Adipocyte (in vitro differentiated cells): ENCODE measurements at places on chromosomes 12 and 14.

- no peak for DNase-seq
These were observed 130.7 kb downstream of the CRACR2A start for GRCh38 chr12:3622021-3622821.

- DNase-seq: no peak
These were observed 51.5 kb downstream of the DIP2B start for GRCh38 chr12:50556273-50556672.

DNA sequence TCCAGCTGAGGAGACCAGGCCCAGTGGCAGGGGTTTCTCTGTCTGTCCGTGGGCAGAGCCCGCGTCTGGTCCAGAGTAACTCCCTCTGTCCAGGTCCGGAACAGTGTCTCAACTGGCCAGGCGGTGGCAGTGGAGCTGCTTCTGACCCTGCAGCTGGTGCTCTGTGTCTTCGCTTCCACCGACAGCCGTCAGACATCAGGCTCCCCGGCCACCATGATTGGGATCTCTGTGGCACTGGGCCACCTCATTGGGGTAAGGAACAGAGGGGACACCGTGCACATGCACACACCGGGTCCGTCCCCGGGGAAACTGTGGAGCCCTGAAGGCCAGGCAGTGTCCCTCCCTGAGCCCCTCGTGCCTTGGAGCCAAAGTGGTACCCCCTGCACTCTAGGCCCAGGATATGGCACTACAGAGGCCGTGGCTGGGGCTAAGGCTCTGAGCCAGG lies 1.5 kb downstream of the AQP6 start:
- DNase-seq: peak; percentile 84

DNA sequence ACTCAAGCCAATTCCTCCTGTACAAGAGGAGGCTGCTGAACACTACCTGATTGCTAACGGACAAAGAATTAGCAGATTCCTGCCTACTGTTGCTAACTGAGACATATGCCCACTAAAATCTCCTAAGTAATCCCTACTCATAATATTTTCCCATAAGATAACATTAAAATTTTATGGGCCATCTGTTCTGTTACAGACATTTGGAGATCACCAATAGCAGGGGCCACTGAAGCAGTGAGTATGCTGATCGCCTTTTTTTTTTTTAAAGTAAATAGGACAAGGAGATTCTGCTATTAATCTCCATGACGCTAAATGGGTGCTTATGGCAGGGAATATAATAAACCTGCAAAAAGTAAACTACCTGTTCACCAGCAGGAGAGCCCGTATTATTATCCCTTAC lies 292.9 kb downstream of the MED13L start:
- no peak for DNase-seq

DNA sequence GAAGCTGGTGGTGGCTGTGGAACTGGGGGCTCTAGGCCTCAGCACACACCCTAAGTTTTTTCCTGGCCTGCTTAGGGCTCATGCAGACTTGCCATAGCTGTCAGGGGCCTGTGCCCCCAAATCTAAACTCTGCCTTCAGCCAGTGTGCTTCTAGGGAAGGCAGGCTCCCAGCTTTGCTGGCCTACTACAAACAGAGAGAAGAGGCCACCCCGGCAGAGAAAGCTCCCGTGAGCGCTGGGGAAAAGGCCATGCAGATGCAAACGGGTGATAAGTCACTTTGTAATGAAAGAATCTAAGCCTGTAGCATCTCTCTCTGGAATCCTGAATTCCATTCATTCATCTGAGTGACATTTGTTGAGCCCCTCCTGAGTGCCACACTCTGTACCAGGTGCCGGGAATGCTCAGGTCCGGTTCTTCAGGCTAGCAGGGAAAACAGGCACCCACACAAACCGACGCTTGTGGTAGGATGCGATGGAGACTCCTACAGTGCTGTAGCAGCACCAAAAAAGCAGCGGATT lies 29.9 kb downstream of the JDP2 start:
- no peak for DNase-seq

DNA sequence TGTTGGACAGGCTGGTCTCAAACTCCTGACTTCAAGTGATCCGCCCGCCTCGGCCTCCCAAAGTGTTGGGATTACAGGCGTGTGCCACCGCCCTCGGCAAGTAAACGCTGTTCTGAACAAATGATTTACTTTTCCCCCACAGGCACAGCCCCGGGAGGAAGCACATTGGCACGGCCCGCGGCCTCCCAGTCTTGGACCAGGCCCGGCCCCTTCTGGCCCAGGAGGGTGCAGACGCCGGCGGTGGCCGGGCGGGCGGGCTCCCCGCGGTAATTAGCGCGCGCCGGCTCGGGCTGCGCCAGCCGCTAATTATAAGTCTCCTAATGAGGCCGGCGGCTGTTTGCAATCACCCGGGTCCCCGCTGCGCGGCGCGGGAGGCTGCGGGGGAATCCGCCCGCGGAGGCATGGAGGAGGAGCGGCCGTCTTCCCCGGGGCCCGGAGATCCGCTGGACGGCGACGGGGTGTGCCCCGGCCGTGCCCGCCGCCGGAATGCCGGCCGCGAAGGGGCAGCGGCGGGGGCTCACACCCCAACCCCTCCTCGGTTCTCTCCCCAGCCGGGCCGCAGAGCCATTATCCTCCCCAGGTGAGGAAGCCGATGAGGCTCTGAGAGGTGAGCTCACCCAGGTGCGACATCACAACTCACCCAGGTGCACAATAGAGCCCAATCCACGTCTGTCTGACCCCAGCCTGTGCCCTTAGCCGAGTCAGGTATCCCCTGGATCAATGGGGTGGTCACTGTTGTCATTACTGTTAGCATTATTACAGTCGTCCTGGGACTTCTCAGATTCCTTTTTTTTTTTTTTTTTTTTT lies 3.3 kb upstream of the POP5 start:
- DNase-seq: peak; percentile 56

DNA sequence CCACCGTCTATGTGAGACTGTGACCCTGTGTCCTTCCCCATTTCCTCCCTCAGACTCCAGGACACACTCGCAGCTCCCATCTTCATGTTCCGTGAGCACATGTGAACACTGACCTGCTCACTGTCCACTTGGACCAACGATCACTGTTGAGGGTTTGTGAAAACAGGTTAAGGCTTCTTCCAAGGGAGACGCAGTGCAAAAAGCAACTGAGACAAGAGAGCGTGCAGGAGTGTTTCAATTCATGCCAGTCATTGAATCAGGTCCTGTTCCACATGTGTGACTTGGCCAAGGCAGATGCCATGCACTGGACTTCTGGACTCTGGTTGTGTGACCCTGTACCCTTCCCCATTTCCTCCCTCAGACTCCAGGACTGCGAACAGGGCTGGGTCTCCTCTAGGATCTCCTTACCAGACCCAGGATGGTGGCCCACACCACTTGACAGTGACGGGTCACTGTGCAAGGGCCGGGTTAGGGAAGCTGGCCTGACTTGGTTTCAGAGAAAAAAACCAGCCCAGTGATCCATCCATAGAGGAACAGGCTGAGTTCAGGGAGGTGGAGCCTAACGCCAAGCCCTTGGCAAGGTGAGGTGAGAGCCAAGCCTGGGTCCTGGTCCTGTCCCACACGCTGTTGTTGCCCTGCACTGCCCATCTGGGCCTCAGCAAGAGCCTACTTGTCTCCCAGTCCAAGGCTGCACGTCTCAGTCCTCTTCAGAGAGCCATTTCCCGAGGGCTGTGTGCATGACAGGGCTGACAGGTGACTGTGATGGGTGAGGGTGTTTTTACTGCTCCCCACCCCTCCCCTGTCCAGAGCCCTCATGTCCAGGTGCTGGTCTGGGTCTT lies 5.7 kb upstream of the KRT5 start:
- no peak for DNase-seq

GRCh38 chr12:114916124-114916523 lies 232.1 kb upstream of the TBX3 start:
- peak; percentile 38 for DNase-seq

- no peak for DNase-seq
These were observed 164.7 kb downstream of the ADCK1 start for GRCh38 chr14:77964586-77964985.

GRCh38 chr12:121792607-121793439 lies 665 bp downstream of the RHOF start:
- no peak for DNase-seq

GRCh38 chr12:74393272-74393671 lies 144.4 kb upstream of the ATXN7L3B start:
- DNase-seq: no peak

- peak; percentile 66 for DNase-seq
These were observed 183.4 kb upstream of the GZMB start for GRCh38 chr14:24817212-24818057.

GRCh38 chr12:114263056-114263805 lies 142.7 kb downstream of the TBX5 start:
- no peak for DNase-seq

DNA sequence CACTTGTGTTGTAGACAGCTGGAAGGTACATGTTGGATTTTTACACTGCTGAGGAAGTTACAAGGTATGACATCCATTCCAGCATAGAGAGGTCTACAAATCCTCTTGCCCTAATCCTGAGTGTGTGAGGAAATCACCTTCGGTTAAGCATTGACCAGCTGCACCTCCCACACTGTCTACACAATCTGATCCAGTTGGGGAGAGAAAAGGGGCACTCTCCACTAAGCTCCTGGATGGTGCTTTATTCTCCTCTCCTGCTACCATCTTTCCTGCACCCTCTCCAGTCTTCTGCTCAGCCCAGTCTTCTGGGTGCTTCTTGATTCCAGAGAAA lies at the start of gene OR6J1:
Gene OR6J1 (minus strand): TSS at position 48 of the 331 bp plus-strand sequence. CDS start 9,541 bp downstream, outside the sequence.
- DNase-seq: no peak

- no peak for DNase-seq
These were observed 178.9 kb downstream of the KCNH5 start for GRCh38 chr14:62866376-62866775.

- DNase-seq: no peak
These were observed 390.0 kb downstream of the AEBP2 start for GRCh38 chr12:19829100-19829853.

DNA sequence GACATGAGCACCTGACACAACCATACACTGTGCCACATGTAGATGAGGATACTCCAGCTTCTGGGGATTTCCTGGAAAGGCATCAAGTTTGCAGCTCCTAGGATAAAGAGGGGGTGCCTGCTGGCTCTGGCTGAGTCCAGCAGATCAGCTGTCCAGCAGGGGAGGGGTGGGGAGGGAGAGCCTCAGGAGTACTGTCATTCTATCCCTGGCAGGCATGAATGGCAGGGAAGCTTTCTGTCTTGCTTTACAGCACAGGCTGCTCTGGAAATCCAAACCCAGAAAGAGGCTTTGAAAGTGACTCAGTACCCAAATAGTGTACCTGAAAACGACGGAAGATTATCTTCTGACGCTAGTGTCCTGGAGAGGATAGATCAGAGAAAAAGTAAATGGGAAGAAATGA lies 32.2 kb downstream of the SLC8A3 start:
- no peak for DNase-seq

DNA sequence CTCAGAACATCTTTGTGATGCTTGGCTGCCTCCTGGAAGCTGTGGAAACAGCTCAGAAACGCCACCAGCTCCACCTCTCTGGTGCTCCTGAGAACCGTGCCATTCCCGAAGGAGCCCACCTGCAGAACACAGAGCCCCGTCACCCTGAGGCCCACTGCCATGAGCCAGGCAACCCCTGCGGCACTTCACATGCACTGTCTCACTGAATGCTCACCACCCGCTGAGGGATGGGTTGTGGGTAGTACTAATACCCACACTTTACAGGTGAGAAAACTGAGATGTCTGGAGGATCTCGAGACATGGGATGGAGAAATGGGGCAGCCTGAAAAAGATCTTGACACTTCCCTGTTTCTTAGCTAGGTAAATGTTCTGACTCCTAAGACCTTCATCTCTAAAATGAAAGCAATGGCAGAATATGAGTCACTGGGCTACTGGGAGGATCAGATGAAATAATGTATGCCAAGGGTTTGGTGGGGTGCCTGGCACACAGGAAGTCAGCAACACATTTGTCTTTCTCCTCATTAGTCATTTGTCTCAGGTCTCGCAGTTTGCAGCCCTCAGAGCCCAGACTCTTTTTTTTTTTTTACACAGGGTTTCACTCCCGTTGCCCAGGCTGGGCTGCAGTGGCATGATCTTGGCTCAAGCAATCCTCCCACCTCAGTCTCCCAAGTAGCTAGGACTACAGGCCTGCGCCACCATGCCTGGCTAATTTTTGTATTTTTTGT lies 5.3 kb downstream of the OASL start:
- DNase-seq: peak; percentile 21

DNA sequence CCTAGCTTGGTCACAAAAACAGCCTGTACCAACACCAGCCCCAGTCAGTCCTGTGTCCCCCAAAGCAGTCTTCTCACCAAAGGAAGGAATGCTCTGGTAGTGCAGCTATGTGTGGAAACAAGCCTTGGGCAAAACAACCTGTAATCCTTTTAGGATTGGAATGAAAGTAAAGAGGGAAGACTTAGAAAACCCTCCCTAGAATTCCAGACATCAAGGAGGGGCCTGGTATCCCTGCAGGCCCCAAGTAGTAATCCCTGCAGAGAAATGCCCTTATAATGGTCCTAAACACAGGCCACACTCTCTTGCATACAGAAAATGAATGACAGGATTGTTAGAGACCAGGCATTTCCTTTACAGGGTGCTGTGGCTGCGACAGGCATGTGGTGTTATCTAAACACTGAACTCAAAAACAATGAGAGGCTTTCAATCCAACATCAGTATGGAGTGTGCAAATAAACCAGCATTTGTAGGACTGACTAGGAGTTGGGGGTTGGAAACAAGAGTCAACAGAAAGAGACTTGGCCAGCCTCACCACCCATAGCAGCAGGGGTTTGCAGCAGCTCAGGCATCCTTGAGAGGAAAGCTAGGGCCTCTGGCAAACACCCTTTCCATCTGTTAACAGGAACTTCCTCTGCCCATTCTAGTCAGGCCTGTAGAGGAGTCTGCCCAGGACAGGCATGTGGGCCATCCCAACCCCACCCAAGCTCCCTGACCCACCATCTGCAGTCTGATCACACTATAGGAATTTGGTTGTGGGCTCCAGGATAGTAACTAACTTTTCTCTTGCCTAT lies 59.1 kb downstream of the DCAF5 start:
- DNase-seq: peak; percentile 63

DNA sequence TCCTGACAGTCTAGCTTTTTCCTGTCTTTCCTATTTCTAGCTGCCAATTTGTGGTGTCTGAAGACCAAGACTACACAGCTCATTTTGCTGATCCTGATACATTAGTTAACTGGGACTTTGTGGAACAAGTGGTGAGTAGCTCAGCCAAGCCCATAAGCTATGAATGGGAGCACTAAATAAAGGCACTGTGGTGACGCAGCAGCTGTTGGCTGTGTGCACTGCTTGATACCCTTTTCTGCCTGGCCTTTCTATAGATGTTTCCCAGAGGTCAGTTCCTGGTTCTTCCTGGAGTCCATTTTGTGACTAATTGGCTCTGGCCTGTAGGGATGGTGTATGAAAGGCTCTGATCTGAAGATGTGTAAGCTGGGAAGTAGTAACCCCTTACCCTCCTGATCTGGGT lies 20.5 kb downstream of the RNF10 start:
- no peak for DNase-seq

- DNase-seq: no peak
These were observed 653.6 kb downstream of the MED13L start for GRCh38 chr12:115623764-115624334.

GRCh38 chr12:19402743-19403431 lies 36.4 kb upstream of the AEBP2 start:
- DNase-seq: no peak

DNA sequence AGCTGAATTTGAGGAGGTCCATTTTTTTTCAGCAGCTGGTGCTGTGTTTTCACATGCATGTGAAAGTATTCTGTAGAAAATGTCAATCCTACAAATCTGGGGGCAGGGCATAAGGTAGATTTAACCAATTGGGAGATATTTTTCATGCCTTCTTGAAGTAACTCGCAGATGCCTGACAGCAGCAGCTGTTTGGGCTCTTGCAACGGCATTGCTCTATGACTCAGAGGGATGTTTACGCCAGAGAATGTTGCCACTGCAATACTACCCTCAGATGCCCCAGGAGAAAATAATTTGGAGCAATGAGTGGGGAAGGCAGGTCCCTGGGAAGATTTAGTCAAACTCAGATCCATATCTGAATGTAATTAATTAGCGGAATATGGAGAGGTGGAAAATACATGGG lies 42.5 kb upstream of the MYBPC1 start:
- DNase-seq: peak; percentile 75
